Tibial nerve (tissue), 4 donors: ENCODE measurements at places on chromosomes 7 and 10. TPM values are rescaled to one million over a fixed set of nuclear protein-coding genes. Genes with fewer than 3 reads are reported as not detected.

HMX2 gene
- total RNA-seq = not detected

ZDHHC4 gene
- total RNA-seq = 38.1 TPM

SPDYE2B gene
- not detected for total RNA-seq

FXYD4 gene
- total RNA-seq = not detected

IFIT1B gene
- total RNA-seq = not detected

C7orf33 gene
- not detected for total RNA-seq

GDF2 gene
- total RNA-seq = not detected

ADAM22 gene
- total RNA-seq = 6.1 TPM

CDNF gene
- 4.6 TPM for total RNA-seq

ELFN1 gene
- 2.4 TPM for total RNA-seq

EPHA1 gene
- total RNA-seq = not detected

MYL7 gene
- not detected for total RNA-seq

SH2D4B gene
- total RNA-seq = not detected

CYP2C8 gene
- total RNA-seq = 1.0 TPM

FAM237B gene
- not detected for total RNA-seq

GNGT1 gene
- total RNA-seq = not detected

KLF14 gene
- 0.22 TPM for total RNA-seq

PIK3CG gene
- total RNA-seq = 8.4 TPM

WIPF3 gene
- total RNA-seq = 4.2 TPM

MYO1G gene
- total RNA-seq = 1.5 TPM

SGMS1 gene
- 107 TPM for total RNA-seq

JCAD gene
- total RNA-seq = 65.3 TPM
